ENCODE measurements at places on chromosomes 5 and 9. TPM values are rescaled to one million over a fixed set of nuclear protein-coding genes. Genes with fewer than 3 reads are reported as not detected.

DNA sequence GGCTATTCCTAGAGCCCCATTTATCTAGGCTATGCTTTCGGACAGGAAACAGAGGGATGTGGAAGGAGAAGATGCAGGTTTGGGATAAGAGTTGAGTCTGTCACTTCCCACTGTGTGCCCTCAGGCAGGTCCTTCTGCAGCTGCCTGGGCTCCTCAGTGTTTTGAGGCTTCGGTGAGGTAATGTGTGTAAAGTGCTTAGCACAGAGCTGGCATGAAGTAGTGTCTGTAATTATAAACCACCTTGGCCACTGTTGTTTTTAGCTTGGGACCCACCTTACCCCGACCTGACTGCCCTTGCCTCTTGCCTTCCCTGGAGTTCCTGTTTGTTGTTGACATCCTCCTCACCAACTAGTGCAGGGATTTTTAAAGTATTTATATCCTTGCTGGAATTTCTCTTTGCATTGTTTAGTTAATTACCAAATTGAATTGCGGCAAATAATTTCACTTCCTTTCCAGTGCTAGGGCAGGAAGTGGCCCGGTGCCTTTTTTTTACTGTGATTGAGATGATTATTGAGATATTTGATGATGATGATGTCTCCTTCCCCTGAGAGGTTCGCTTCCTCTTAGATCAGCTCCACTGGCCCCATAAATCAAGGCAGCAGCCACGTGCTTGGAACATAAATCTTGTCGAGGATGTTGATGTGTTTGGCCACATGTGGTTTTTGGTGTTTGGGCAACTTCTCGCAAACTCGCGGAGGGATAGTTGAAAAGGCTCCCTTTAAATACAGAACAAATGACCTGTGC, 38.3 kb upstream of the DAB2IP start:
- DNase-seq = no peak

DNA sequence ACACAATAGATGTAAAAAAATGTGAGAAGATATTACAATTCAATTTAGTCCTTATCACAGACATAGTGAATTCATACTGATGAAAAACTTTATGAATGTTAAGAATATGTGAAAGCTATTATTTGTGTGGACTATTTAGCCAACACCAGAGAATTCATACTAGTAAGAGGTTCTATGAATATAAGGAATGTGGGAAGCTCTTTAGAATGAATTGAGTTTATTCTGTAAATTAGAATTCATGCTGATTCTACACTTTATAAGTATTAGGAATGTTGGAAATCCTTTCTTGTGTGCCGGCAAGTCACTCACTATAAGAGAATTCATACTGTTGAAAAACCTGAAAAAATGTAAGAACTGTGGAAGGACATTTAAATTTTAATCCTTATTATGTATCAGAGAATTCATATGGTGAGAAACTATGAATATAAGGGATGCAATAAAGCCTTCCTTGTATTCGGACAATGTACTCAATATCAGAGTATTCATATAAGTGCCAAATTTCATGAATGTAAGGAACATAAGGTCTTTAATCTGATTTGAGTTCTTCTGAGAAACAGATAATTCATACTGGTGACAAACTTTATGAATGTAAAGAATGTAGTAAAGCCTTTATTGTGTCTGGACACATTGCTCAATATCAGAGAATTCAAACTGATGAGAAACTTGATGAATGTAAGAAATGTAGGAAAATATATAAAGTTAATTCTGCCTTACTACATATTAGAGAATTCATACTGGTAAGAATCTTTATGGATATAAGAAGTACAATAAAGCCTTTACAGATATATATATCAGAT, 21.6 kb upstream of the PCDHA1 start:
- DNase-seq = no peak

DNA sequence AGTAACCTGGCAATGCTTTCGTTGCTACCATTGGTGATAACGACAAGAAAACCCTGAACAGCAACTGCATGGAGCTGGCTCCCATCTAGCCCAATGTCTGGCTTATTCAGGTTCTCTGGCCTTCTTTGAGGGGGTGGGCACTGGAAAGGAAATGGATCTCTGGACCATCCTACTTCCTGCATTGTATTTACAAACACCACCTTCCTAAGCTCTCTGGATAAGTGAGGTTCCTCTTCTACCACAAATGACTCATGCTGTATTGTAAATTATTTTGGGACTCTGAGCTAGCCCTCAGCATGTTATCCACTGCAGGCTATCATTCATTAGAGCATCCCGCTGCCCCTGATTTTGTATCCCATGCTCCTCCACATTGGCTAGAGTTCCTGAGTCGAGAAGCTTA, 136.9 kb upstream of the KLF9 start:
- DNase-seq = peak; percentile 10

DNA sequence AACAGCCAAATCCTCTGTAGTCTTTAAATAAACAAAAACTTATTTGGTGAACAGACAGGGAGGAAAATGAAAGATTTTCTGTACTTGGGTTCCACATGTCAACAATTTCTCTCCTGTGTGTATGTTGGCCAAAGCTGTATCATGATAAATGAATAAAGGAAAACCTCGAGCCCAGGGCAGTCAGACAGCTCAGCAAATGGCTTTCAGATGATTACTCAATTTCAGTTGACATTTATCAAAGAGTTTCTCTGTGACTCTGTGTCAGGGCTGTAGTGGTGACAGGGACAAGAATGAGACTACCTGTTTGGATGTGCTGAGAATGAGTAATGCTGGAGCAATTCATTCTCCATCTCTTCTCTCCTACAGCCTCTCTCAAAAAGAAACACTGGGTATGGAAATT, 45.7 kb upstream of the PTGS1 start:
- DNase-seq = no peak

GRCh38 chr9:35993976-35994720, 36.2 kb upstream of the OR2S2 start:
- no peak for DNase-seq

GRCh38 chr5:151596828-151597539, 5.9 kb upstream of the FAT2 start:
- DNase-seq = peak; percentile 64

DNA sequence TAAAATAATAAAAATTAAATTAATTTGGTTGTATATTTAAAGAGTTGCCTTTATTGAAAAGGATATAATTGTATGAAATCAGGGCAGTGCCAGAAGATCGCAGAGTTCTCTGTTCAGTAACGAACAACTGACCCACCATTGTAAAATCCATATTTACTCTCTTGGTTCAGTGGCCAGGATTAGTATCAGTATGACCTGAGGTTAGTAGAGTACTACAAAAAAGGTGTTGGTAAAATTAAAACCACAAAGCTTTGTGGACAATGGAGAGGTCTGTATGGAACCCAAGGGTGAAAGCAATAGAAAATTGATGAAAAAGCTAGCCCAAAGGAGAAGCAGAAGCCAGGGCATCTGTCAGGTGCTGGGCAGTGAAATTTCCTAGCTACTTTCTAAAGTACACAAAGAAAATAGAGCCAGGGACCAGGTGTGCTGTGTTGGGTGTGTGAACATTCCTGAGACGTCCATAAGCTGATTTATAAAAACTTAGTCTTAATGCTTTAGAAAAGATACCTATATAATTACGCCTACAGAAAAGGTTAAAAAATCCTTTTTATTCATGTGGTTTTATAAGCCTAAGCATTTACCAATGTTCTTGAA, 159.5 kb downstream of the AOPEP start:
- DNase-seq = no peak

GRCh38 chr5:157689942-157690689, 18.8 kb downstream of the C5orf52 start:
- DNase-seq = no peak

DNA sequence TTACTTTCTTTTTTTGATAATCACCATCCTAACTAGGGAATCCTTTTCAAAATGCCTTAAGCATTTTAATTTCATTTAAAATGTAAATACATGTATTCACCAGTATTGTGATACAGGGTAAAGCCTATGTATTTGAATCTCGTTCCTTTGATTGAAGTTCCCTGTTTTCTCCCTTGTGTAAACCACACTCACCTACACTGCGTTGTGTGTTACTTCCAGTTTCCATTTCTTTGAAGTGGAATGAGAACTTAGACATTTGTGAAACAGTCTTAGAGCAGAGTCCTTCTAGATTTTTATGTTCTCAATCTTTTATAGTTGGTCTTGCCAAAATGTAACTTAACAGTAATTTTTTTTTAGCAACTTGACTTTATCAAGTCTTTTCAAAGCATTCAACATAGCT, 101.4 kb downstream of the ZNF462 start:
- no peak for DNase-seq

PHF24 gene
- not detected for total RNA-seq

HDHD3 gene
- 13.1 TPM for total RNA-seq

CMYA5 gene
- 0.06 TPM for total RNA-seq

AGXT2 gene
- not detected for total RNA-seq

C5orf63 gene
- total RNA-seq = 2.5 TPM

FAM78A gene
- 1.7 TPM for total RNA-seq
